ENCODE measurements at places on chromosomes 11 and 22.

- no peak for DNase-seq
Observed at GRCh38 chr11:72703267-72704008, 29.2 kb upstream of the PDE2A start.

GRCh38 chr11:12800032-12800671 is 125.9 kb downstream of the TEAD1 start:
- DNase-seq = peak; percentile 69

- DNase-seq = no peak
Observed at GRCh38 chr11:62017878-62018655, 50.6 kb upstream of the FTH1 start.

DNA sequence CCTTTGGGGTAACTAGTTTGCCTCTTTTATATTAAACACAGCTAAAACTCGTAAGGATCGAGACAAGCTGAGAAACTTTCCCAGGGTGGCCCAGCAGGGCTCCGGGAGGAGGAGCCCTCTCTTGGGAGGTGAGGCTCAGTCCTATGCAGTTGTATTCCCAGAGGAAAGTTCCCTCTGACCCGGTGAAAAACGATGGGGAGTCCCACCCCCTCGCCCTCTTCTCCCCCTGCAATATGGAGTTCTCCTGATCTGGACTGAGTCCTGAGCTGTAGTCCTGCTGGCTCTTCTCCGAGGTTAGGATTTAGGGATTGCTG is 1.3 kb downstream of the NTM start:
- DNase-seq = no peak

- peak; percentile 9 for DNase-seq
Observed at GRCh38 chr11:45658292-45658991, 7.0 kb downstream of the CHST1 start.

- DNase-seq = peak; percentile 26
Observed at GRCh38 chr11:102810950-102811660, 13.1 kb upstream of the MMP1 start.
